Naive thymus-derived CD8-positive, alpha-beta T cell (primary cell): ENCODE measurements at places on chromosomes 6 and 20. TPM values are rescaled to one million over a fixed set of nuclear protein-coding genes. Genes with fewer than 3 reads are reported as not detected.

GRCh38 chr6:89122625-89123024 lies 4.8 kb upstream of the SRSF12 start:
- no peak for DNase-seq
- H3K4me1 ChIP-seq: no peaks in the 10 kb centered on the region
- no peaks in the 10 kb centered on the region for H3K36me3 ChIP-seq
- H3K27me3 ChIP-seq: no peaks in the 10 kb centered on the region

- H3K4me3 ChIP-seq: no peak overlapping the region
- no peak for DNase-seq
- H3K27me3 ChIP-seq: no peaks in the 10 kb centered on the region
- no peak overlapping the region for H3K27ac ChIP-seq
- no peaks in the 10 kb centered on the region for H3K4me1 ChIP-seq
- no peaks in the 10 kb centered on the region for H3K36me3 ChIP-seq
Observed at GRCh38 chr6:92428448-92428847, 990.9 kb downstream of the EPHA7 start.

DNA sequence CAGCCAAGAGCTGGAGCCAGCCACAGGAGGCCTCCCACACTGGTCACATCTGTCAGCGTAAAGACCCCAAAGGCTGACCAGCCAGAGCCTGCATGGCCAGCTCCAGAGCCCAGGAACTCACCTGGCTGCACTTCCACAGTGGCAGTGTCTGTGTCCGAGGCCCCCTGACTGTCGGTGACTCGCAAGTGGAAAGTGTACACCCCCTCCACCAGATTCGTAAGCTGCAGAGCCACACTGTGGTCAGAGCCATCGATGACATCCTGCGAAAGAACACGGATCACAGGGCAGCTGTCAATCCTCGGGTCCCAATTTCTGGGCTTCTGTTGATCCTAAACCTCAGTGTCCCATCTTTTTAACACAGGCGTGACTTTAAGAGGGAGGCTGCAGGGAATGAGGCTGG lies 69.3 kb downstream of the ALDH5A1 start:
- H3K4me3 ChIP-seq: no peak overlapping the region
- no peaks in the 10 kb centered on the region for H3K4me1 ChIP-seq
- H3K36me3 ChIP-seq: no peaks in the 10 kb centered on the region
- H3K27ac ChIP-seq: no peak overlapping the region

GRCh38 chr6:110270165-110270564 lies 88.0 kb downstream of the METTL24 start:
- H3K27ac ChIP-seq: no peak overlapping the region
- no peak for DNase-seq
- no peaks in the 10 kb centered on the region for H3K27me3 ChIP-seq
- no peaks in the 10 kb centered on the region for H3K4me1 ChIP-seq

The SRPK1 gene
- polyA plus RNA-seq: 40.8 TPM

DNA sequence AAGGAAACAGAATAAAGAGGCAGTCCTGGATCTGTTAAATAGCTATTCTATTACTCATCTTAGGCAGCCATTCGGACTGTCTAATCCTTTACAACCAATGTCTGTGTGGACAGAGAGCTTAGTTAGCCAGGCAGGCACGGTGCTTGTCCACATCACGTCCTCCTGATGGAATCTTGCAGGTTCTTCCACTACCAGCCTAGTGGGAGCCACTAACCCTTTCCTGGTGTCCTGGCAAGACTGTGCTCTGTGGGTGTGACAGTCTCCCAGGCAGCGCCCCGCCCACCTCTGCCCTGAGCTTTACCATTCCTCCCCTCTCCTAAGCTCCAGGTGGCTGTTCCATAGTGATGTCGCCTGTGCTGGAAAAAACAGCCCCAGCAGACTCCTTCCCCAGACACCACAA lies 78.3 kb upstream of the CLDN20 start:
- no peaks in the 10 kb centered on the region for H3K27me3 ChIP-seq
- H3K4me3 ChIP-seq: no peak overlapping the region
- H3K36me3 ChIP-seq: no peaks in the 10 kb centered on the region
- H3K27ac ChIP-seq: no peak overlapping the region
- peaks cover 6% of the 10 kb centered on the region for H3K4me1 ChIP-seq

The ARMH2 gene
- polyA plus RNA-seq: 0.26 TPM

- no peak overlapping the region for H3K27ac ChIP-seq
- H3K4me1 ChIP-seq: no peaks in the 10 kb centered on the region
- DNase-seq: no peak
- no peak overlapping the region for H3K4me3 ChIP-seq
Observed at GRCh38 chr20:8190043-8190880, 58.2 kb downstream of the PLCB1 start.

The FNDC11 gene
- 0.25 TPM for polyA plus RNA-seq

The USP49 gene
- 0.42 TPM for polyA plus RNA-seq

The UNC5CL gene
- 0.34 TPM for polyA plus RNA-seq

- no peak overlapping the region for H3K27ac ChIP-seq
- H3K36me3 ChIP-seq: peaks cover 43% of the 10 kb centered on the region
- H3K4me3 ChIP-seq: no peak overlapping the region
Observed at GRCh38 chr6:157143890-157144798, 179.2 kb downstream of the TMEM242 start.

GRCh38 chr6:26158581-26159356 lies 71.5 kb downstream of the HFE start:
- peak overlapping the region; percentile 95 for H3K27ac ChIP-seq
- no peaks in the 10 kb centered on the region for H3K27me3 ChIP-seq
- H3K4me3 ChIP-seq: peak overlapping the region; percentile 99
- DNase-seq: peak; percentile 66

GRCh38 chr6:2396042-2396657 lies 150.7 kb upstream of the GMDS start:
- no peak overlapping the region for H3K4me3 ChIP-seq
- no peak overlapping the region for H3K27ac ChIP-seq
- DNase-seq: no peak
- H3K27me3 ChIP-seq: no peaks in the 10 kb centered on the region
- H3K36me3 ChIP-seq: peaks cover 20% of the 10 kb centered on the region

The ZC3H12D gene
- 1.7 TPM for polyA plus RNA-seq

DNA sequence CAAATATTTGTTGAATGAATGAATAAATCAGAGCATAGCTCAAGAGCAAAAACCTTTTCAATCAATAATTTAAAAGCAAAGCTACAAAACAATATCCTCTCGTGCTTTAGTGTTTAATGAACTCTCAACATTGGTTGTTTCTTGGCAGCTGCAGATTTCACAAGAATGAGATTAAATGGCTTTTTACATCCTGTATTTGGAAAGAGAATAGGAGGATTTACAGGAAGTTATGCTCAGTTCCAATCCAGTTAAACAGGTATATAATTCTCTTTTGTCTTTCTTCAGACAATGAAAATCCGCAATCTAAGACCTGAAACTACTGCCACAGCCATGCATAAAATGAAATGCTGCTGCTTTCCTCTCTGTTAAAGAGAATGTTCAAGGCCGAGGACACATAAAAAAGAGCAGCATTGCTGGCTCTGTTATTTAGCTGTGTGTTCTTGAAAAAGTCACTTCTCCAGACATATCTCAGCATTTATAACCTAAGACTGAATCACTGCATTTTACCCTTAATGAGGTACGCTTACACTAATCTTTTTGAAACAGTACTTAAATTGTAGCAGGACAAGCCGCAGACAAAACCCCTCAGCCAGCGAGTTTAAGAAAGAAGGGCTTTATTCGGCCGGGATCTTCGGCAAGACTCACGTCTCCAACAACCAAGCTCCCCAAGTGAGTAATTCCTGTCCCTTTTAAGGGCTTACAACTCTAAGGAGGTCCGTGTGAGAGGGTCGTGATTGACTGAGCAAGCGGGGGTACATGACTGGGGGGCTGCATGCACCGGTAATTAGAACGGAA lies 3.6 kb downstream of the C6orf52 start:
- peaks cover 24% of the 10 kb centered on the region for H3K4me1 ChIP-seq
- no peaks in the 10 kb centered on the region for H3K36me3 ChIP-seq
- H3K4me3 ChIP-seq: peak overlapping the region; percentile 15

- H3K27me3 ChIP-seq: no peaks in the 10 kb centered on the region
- DNase-seq: no peak
- H3K36me3 ChIP-seq: peaks cover 17% of the 10 kb centered on the region
- H3K27ac ChIP-seq: peak overlapping the region; percentile 5
Observed at GRCh38 chr20:58458342-58459057, 56.7 kb downstream of the APCDD1L start.

GRCh38 chr6:156557251-156557910 lies 219.8 kb upstream of the ARID1B start:
- H3K4me3 ChIP-seq: no peak overlapping the region
- peaks cover 5% of the 10 kb centered on the region for H3K36me3 ChIP-seq
- H3K4me1 ChIP-seq: peaks cover 2% of the 10 kb centered on the region
- H3K27ac ChIP-seq: no peak overlapping the region
- no peak for DNase-seq

The COL20A1 gene
- polyA plus RNA-seq: not detected

GRCh38 chr6:114783083-114783482 lies 440.3 kb upstream of the HS3ST5 start:
- no peak overlapping the region for H3K4me3 ChIP-seq
- no peaks in the 10 kb centered on the region for H3K27me3 ChIP-seq
- no peaks in the 10 kb centered on the region for H3K36me3 ChIP-seq

The VGLL2 gene
- polyA plus RNA-seq: not detected

DNA sequence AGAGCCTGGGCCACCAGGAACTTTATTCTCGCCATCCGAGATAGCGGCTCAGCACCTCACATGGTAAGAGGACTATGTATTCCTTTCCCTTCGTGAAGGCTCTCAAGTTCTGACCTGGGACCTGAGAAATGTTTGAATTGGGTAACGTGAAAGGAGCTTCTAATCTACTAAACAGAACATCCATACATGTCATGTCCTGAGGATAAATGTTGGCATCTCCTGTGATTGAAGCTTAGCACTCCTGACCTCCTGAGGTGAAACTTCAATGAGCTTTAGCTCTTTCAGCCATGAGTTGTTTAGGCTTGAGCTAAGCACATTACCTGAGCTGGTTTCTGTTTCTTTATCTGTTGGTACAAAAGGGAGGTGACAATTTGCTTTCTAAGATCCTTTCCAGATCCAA lies 280.9 kb downstream of the PACRG start:
- no peaks in the 10 kb centered on the region for H3K36me3 ChIP-seq
- no peak for DNase-seq
- no peak overlapping the region for H3K27ac ChIP-seq

The ESR1 gene
- 0.41 TPM for polyA plus RNA-seq

The RCAN2 gene
- polyA plus RNA-seq: not detected

DNA sequence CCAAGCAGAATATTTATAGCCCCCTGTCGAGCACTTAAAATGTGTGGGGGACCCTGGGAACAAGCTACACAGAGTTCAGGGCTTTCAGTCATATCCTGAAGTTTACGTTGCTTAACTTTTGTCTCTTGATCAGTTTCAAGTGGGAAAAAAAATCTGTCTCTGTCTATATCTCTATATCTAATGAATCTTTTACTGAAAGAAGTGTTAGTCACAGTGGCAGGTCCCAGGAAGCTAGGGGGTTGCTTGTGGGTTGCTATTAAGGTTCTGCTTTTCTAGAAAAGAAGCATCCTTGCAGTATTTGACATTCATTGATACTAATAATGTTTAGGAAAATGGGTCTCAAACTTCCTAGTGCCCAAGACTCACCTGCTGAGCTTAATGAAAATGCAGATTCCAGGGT lies 76.7 kb upstream of the CLDN20 start:
- H3K4me1 ChIP-seq: peaks cover 6% of the 10 kb centered on the region
- peaks cover 3% of the 10 kb centered on the region for H3K27me3 ChIP-seq
- no peak for DNase-seq
- H3K27ac ChIP-seq: no peak overlapping the region
- H3K4me3 ChIP-seq: no peak overlapping the region

The PGM3 gene
- 5.4 TPM for polyA plus RNA-seq

The VIP gene
- polyA plus RNA-seq: not detected

GRCh38 chr20:2707353-2708072 lies 14.9 kb downstream of the EBF4 start:
- no peaks in the 10 kb centered on the region for H3K36me3 ChIP-seq
- H3K4me3 ChIP-seq: no peak overlapping the region
- no peak for DNase-seq
- H3K27ac ChIP-seq: no peak overlapping the region
- H3K4me1 ChIP-seq: no peaks in the 10 kb centered on the region

The GABRR2 gene
- not detected for polyA plus RNA-seq

GRCh38 chr6:106039897-106040592 lies 46.1 kb upstream of the PRDM1 start:
- H3K4me3 ChIP-seq: no peak overlapping the region
- H3K4me1 ChIP-seq: no peaks in the 10 kb centered on the region
- no peak overlapping the region for H3K27ac ChIP-seq
- DNase-seq: no peak

- no peak for DNase-seq
- no peaks in the 10 kb centered on the region for H3K36me3 ChIP-seq
- H3K4me1 ChIP-seq: peaks cover 76% of the 10 kb centered on the region
- peak overlapping the region; percentile 49 for H3K4me3 ChIP-seq
- peak overlapping the region; percentile 46 for H3K27ac ChIP-seq
Observed at GRCh38 chr6:338815-339262, 46.6 kb downstream of the DUSP22 start.

DNA sequence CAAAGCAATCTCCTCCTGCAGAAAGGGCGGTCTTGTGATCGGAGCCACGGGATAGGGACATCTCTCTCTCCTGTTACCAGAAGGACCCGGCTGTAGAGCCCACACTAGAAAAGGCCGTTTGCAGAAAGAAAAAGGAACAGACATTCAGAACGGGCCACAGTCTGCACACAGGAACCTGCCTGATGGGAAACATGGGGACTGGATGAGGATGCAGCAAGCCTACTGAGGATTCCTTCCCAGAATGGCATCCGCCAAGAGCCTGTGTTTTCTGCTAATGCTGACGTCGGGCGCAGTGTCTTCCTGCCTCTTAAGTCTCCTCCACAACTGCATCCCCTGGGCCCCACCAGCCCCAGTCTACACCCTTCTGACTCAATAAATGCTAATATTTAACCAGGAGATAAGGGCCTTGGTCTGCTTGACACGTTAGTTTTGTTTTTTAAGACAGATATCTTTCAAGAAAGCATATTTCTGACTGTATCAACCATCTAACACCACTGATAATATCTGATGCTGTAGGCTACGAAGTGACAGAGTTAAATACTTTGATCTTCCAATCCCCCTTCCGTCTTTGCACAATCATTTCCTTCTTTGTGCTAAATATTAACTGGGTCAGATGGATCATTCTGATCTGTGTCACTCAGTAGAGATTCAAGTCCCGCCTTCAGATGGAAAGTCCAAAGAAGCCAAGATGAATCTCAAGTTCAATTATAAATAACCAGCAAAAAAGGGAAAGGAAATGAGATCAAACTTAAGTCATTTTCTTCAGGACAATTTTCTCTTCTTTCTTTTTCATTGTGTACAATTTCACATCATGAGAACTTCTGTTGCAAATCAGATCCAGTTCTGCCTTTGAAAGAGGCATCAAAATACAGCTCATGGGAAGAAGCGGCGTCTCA lies 20.7 kb downstream of the FAM50B start:
- peaks cover 8% of the 10 kb centered on the region for H3K27me3 ChIP-seq
- no peak overlapping the region for H3K27ac ChIP-seq
- H3K4me1 ChIP-seq: no peaks in the 10 kb centered on the region
- no peaks in the 10 kb centered on the region for H3K36me3 ChIP-seq
- no peak overlapping the region for H3K4me3 ChIP-seq

The KIAA1755 gene
- polyA plus RNA-seq: not detected

The MAS1 gene
- not detected for polyA plus RNA-seq

The SYNCRIP gene
- 80.9 TPM for polyA plus RNA-seq

The VWA7 gene
- 0.34 TPM for polyA plus RNA-seq
